T-cell (primary cell): ENCODE measurements at places on chromosomes 1 and 21. TPM values are rescaled to one million over a fixed set of nuclear protein-coding genes. Genes with fewer than 3 reads are reported as not detected.

Gene GUCA2B
- total RNA-seq: not detected

- H3K36me3 ChIP-seq: no peaks in the 10 kb centered on the region
- DNase-seq: no peak
- H3K27ac ChIP-seq: no peak overlapping the region
- no peak overlapping the region for H3K4me3 ChIP-seq
Observed at GRCh38 chr1:198364471-198364870, 176.0 kb downstream of the ATP6V1G3 start.

Gene GNAT2
- total RNA-seq: not detected

GRCh38 chr21:35208104-35208503, 159.0 kb upstream of the RUNX1 start:
- no peaks in the 10 kb centered on the region for H3K36me3 ChIP-seq
- H3K4me1 ChIP-seq: peaks cover 12% of the 10 kb centered on the region
- no peak overlapping the region for H3K4me3 ChIP-seq
- no peak overlapping the region for H3K27ac ChIP-seq
- H3K27me3 ChIP-seq: no peaks in the 10 kb centered on the region
- DNase-seq: no peak

DNA sequence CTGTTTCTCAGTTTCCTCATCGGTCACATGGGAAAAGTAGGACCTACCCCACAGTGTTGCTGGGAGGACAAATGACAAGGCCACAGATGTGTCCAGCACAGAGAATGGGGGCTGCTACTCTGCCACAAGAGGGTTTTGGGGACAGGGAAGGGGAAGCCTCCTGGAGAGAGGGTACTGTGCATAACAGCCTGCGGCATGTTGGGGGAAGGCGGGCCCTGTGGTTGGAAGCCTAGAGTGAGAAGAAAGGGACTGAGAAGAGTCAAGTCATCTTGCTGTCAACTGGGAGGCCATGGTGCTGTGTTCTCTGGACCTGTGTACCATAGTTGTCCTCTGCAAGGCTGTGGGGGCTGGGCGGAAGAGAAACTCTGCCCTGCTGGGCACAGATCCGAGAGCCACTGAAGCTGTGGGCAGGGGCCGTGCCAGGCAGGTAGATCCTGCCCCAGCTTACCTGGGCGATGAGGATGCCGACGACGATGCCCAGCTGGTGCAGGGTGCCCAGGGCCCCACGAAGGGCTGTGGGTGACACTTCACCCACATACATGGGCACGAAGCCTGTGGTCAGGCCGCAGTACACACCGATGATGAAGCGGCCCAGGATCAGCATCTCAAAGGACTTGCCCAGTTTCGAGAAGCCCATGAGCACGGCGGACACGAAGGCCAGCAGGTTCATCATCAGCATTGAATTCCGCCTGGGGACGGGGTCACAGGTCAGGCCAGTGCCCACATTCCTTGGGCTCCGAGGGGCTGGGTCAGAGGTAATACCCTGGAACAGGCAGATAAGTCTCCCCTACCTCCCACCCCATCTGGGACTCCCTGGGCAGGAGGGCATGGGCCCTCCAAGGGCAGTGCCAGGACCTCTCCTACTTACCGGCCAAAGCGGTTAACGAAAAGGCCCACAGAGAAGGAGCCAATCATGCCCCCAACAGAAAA, 28.2 kb downstream of the SLC2A1 start:
- H3K4me3 ChIP-seq: no peak overlapping the region
- no peak for DNase-seq
- H3K36me3 ChIP-seq: peaks cover 64% of the 10 kb centered on the region
- peak overlapping the region; percentile 83 for H3K27ac ChIP-seq

Gene PSMA5
- 46.0 TPM for total RNA-seq
